ENCODE measurements at places on chromosomes 5 and 9.

DNA sequence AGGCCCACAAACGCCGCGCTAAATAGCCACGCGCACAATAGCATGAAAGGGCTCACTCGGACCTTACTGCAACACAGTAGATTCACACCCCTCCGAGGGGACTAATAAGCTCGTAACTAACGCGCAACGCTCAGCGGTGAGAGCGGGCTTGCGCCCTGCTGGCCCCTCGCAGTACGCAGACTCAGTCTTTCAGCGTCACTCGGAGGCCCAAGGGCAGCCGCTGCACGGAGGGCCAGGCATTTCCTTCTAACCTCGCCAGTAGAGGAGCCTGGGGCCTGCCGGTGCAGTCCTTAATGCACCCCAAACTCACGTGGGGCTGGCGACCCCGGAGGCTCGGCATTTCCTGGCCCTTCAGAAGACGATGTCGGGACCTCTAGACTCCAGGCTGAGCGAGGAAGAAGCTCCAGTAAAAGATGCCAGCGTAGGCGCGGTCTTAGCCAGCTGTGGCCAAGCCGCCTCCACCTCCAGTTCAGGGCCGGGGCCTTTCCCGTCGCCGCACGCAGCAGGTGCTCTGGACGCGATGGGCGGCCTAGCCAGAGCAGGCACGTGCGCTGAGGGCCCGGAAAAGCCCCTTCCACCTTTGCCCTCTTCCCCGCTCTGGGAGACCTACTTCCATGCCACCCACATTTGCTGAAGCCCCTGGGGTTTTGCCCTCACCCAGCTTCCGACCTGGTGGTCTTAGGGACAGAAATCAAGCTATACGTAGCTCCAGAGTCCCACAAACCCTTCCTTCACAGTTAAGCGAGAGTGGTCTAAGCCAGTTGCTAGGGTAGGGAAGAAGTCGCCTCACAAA lies 38.3 kb upstream of the TIFAB start:
- DNase-seq: no peak

- DNase-seq: no peak
These were observed 5.1 kb upstream of the PTBP3 start for GRCh38 chr9:112338561-112338960.

- no peak for DNase-seq
These were observed 66.2 kb downstream of the PLPPR1 start for GRCh38 chr9:101094686-101095085.

- DNase-seq: no peak
These were observed 37.3 kb upstream of the ZNF622 start for GRCh38 chr5:16502866-16503265.

- no peak for DNase-seq
These were observed 151.5 kb downstream of the TARS1 start for GRCh38 chr5:33592245-33592644.

DNA sequence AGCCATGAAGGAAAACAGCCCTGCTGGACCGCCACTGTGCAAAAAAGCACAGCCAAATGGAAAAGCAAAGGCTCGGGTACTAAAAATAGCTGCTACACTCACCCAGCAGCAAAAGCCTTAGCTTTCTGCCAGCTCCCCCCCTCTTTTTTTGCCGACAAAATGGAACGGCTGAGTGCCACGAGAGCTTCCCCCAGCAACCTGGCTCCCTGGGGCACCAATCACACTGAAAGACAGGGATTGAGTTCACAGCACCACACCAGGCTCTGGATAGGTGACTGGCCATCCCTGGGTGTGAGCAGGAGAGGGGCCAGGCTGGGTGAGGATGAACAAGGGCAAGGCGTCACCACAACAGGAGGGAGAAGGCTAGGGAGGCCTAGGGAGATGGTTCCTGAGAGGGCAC lies 66.7 kb downstream of the SIL1 start:
- no peak for DNase-seq
